ENCODE measurements at places on chromosomes 6 and 20.
A peak's percentile ranks its signal among the peaks of the same experiment; 100 is the strongest.

DNA sequence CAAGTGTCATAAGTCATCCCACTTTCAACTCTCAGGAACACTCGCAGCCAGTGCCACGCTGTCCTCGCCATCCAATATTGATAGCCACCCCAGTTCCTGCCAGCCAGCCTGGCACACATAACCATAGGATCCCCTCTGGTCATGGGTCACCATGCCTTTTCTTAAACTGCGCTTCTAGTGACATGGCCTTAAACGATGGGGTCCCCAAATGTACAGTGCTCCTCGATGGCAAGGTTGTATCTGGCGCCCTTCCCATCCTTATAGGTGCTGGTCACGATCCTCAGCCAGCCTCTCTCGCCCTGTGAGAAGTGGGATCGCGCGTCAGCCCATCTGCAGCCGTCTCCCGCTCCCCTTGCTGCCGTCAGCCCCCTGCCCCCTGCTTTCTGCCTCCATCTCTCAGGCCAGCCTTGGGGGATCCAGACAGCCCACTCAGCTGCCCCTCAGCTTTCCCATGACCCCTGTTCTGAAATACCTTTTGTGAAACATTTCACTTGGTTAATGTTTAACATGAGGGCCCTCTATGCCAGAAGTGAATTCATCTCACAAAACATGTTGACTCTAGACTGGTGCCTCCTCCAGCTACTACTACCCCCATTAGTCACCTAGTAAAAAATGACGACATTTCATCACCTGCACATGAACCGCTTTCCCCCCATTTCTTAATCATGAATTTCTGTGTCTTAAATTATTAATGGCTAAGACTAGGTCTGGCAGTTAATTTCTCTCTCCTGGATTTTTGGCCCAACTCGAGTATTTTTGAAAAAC, 11.4 kb downstream of the CTSZ start:
- DNase-seq = peak; percentile 44

GRCh38 chr6:152748843-152749242, 1.8 kb upstream of the VIP start:
- no peak for DNase-seq

DNA sequence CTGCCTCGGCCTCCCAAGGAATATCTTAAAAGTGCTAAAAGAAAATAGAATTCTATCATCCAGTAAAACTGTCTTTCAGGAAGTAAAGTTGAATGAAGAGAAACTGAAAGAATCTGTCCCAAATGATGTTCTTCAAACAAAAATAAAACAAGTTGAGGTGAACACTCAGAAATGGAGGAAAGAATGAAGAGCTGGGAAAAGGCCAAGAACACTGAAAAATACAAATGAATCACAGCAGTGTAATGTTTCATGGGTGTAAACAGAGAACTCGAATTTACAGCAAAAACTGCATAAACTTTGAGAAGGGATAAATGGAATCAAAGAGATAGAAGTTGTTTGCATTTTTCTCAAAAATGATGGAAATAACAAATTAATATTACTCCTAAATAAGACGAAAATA, 317.3 kb downstream of the TAF4 start:
- DNase-seq = no peak

GRCh38 chr6:151551223-151551857, 57.5 kb downstream of the CCDC170 start:
- no peak for DNase-seq

DNA sequence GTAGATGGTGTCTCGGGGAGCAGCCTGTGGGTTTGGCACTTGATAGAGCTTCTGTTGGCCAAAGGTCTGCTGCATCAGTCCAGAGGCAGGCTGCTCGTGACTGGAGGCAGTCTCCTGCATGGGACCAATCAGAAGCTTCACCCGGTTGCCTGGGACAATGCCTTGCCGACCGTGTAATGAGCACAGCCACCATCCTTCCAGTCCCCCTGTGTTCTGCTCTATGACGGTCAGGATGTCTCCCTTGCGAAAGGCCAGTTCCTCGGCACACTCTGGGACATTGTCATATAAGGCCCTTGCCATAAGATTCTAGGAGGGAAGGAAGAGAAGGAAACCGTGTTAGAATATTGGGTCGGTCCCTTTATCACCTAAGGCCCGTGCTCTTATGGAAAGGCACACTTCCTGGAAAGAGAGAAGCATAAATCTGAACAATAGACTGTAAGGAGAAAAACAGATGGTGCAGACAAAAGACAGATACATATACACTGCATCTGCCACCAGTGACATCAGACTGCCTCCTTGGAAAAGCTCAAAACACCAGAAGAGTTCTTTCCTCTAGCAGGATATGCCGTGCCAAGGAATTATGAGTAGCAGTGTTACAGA, 18.9 kb downstream of the NEDD9 start:
- DNase-seq = no peak

- DNase-seq = no peak
Measured at GRCh38 chr20:14189794-14190402, 147.5 kb downstream of the FLRT3 start.

DNA sequence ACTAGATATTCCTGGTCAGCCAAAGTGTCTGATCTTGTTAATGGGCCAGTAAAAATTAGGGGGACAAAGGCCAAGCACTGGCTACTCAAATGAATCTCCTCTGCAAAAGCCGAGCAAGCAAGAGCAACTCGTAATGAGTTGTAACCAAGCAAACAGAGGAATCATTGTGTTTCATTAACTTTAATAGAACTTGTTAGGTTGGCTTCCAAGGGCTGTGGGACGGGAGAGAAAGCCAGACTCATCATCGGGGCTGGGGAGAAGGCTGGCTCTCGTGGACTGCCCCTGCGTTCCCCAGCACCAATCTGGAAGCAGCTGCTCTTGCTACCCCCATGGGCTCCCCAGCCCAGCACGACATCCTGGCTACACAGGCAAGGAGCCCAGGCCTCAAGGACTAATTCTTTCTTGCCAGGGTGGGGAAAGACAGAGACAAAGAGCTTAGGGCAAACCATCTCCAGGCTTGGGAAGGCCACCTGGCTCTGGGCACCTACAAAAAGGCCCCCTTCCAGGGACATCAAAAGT, 10.5 kb upstream of the SCUBE3 start:
- no peak for DNase-seq

- DNase-seq = no peak
Measured at GRCh38 chr6:42471142-42471541, 19.4 kb upstream of the TRERF1 start.

GRCh38 chr6:139271056-139271455, 20.7 kb downstream of the TXLNB start:
- DNase-seq = peak; percentile 82
